ENCODE measurements at places on chromosomes 1 and 21. TPM values are rescaled to one million over a fixed set of nuclear protein-coding genes. Genes with fewer than 3 reads are reported as not detected.

DNA sequence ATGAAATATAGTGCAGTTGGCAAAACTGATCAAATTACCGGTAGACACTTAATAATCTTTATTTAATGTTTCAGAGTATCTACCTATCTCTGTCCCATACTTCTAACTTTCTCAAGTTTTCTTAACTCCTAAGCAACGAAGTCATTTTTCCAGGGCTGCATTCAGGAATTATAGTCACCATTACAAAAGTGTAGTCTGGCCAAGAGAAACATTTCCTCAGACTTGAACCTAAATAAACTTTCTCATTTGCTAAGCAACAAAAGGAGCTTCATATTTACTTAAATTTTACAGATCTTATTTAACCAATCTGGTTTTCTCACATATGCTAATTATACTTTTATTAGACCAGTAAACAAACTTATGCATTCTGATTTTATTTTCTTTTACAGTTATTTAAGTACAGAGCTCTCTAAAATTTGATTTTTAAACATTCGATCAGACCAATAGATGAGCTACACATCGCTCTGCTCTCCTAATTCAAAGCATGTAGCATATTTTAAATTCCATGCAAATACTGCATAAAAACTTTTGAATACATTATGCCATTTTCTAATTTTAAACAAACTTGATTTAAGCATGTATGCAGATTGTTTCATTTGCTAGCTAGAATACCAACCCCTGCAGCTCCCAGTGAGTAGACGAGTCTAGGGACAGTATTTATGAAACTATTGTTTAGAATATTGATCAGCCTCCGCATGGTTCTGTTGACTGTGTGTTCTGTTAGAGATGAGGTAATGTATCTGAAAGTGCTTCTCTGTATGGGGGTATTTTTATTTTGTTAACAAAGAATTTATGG is 201.4 kb downstream of the CHRM3 start:
- no peaks in the 10 kb centered on the region for H3K36me3 ChIP-seq
- peaks cover 23% of the 10 kb centered on the region for H3K4me1 ChIP-seq
- H3K4me3 ChIP-seq: no peak overlapping the region
- no peak overlapping the region for H3K27ac ChIP-seq
- no peaks in the 10 kb centered on the region for H3K27me3 ChIP-seq

- peak overlapping the region; percentile 10 for H3K27ac ChIP-seq
- peaks cover 5% of the 10 kb centered on the region for H3K36me3 ChIP-seq
- H3K27me3 ChIP-seq: no peaks in the 10 kb centered on the region
- H3K4me3 ChIP-seq: no peak overlapping the region
- H3K4me1 ChIP-seq: peaks cover 11% of the 10 kb centered on the region
- DNase-seq: no peak
These were observed 11.5 kb downstream of the TRIM46 start for GRCh38 chr1:155184835-155185782.

GRCh38 chr1:79323239-79324025 is 316.9 kb upstream of the ADGRL4 start:
- H3K4me3 ChIP-seq: no peak overlapping the region
- H3K27me3 ChIP-seq: no peaks in the 10 kb centered on the region
- no peak for DNase-seq
- no peaks in the 10 kb centered on the region for H3K36me3 ChIP-seq
- H3K27ac ChIP-seq: no peak overlapping the region
- no peaks in the 10 kb centered on the region for H3K4me1 ChIP-seq

DNA sequence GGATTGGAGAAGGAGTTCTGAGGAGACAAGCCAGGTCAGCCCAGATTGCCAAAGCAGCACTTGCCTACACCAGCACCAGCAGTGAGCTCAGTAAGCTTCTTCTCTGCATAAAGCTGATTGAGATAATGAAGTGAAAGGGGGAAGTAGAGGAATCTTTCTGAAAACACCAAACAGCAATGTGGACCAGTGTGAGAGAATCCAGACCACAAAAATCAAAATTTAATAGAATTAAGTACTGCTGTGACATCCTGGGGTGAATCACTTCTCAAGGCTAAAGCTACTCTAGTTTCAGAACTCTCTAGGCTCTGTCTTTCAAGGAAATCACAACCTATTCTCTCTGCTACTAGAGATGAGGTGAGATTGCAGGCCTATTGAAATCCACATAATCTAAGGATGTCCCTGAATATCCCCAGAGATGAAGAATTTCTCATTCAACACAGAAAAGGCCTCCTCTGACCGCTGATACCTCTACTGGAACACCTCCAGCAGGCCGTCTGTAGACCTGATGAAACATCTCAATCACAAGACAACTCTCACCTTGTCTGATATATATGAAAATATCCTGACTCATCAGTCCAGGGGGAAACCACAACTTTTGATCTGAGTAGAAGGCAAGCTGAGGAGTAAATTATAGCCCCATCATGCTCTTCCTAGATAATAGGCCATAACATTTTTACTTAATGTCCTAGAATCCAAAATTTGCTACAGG is at the start of gene FCRL4:
TSS of gene FCRL4 (minus strand) at position 127 of the 709 bp plus-strand sequence. CDS start 141 bp downstream, outside the sequence.
- H3K27me3 ChIP-seq: peaks cover 36% of the 10 kb centered on the region
- no peaks in the 10 kb centered on the region for H3K36me3 ChIP-seq
- no peak for DNase-seq
- no peak within 1 kb of the TSS for H3K4me3 ChIP-seq
- no peak within 1 kb of the TSS for H3K27ac ChIP-seq

DNA sequence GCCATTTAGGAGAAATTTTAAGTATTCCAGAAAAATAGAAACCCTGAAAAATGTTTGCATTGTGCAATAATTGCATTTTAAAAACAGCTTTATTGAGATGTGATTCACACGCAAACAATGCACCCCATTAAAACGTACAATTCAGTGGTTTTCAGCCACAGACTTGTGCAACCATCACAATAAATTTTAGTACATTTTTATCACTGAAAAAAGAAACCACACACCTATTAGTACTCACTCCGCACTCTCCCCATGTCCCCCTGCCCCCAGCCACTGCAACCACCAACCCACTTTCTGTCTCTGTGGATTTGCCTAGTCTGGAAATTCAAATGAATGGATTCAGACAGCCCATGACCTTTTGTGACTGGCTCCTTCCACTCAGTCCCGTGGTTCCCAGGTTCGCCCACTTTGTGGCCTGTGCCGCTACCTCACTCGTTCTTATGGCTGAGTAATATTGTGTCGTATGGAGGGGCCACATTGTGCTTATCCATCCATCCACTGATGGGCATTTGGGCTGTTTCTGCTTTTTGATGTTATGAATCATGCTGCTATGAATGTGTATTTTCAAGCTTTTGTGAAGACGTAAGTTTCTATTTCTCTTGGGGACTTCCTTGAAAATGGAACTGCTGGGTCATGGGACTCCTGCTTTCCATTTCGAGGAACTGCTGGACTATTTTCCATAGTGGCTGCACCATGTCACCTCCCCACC is 147.7 kb upstream of the ARHGEF16 start:
- H3K27me3 ChIP-seq: no peaks in the 10 kb centered on the region
- H3K4me3 ChIP-seq: no peak overlapping the region
- H3K4me1 ChIP-seq: no peaks in the 10 kb centered on the region
- no peak overlapping the region for H3K27ac ChIP-seq
- no peak for DNase-seq

- no peak overlapping the region for H3K27ac ChIP-seq
- H3K4me1 ChIP-seq: no peaks in the 10 kb centered on the region
- H3K36me3 ChIP-seq: no peaks in the 10 kb centered on the region
- H3K27me3 ChIP-seq: no peaks in the 10 kb centered on the region
- DNase-seq: no peak
These were observed 80.7 kb upstream of the KAZN start for GRCh38 chr1:14517841-14518180.

DNA sequence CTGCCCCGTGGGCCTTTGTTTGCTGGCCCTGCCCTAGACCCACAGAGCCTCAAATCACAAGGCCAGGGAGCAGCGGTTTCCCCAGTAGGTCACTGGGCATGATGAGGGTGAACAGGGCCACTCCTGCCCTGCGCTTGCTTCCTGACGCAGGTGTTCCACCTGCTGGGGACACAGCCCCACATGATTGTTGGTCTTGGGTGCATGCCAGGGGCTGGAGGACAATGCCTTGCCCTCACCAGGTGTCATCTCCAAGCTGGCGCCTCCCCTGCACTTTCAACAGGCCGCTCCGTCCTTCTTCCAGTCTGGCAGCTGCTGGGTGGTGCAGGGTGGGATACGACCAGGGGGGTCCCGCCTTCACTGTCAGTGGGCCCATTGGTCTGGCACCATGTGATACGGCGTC is 24.3 kb downstream of the IL10RB start:
- H3K4me3 ChIP-seq: no peak overlapping the region
- H3K27me3 ChIP-seq: no peaks in the 10 kb centered on the region
- DNase-seq: no peak
- no peaks in the 10 kb centered on the region for H3K4me1 ChIP-seq

GRCh38 chr1:37726751-37727585 is 34.7 kb downstream of the CDCA8 start:
- H3K27me3 ChIP-seq: peaks cover 36% of the 10 kb centered on the region
- H3K4me3 ChIP-seq: no peak overlapping the region
- no peaks in the 10 kb centered on the region for H3K36me3 ChIP-seq
- DNase-seq: no peak

- no peak overlapping the region for H3K4me3 ChIP-seq
- DNase-seq: no peak
- H3K4me1 ChIP-seq: no peaks in the 10 kb centered on the region
- no peaks in the 10 kb centered on the region for H3K36me3 ChIP-seq
- H3K27me3 ChIP-seq: peaks cover 37% of the 10 kb centered on the region
- H3K27ac ChIP-seq: no peak overlapping the region
These were observed 82.5 kb downstream of the EDEM3 start for GRCh38 chr1:184672013-184672726.

GRCh38 chr1:66606362-66607065 is 72.6 kb downstream of the SGIP1 start:
- no peaks in the 10 kb centered on the region for H3K36me3 ChIP-seq
- no peaks in the 10 kb centered on the region for H3K4me1 ChIP-seq
- H3K27ac ChIP-seq: no peak overlapping the region

- no peak for DNase-seq
- H3K4me1 ChIP-seq: peaks cover 21% of the 10 kb centered on the region
- peaks cover 30% of the 10 kb centered on the region for H3K27me3 ChIP-seq
These were observed 2.1 kb upstream of the FCRLB start for GRCh38 chr1:161719325-161719611.

DNA sequence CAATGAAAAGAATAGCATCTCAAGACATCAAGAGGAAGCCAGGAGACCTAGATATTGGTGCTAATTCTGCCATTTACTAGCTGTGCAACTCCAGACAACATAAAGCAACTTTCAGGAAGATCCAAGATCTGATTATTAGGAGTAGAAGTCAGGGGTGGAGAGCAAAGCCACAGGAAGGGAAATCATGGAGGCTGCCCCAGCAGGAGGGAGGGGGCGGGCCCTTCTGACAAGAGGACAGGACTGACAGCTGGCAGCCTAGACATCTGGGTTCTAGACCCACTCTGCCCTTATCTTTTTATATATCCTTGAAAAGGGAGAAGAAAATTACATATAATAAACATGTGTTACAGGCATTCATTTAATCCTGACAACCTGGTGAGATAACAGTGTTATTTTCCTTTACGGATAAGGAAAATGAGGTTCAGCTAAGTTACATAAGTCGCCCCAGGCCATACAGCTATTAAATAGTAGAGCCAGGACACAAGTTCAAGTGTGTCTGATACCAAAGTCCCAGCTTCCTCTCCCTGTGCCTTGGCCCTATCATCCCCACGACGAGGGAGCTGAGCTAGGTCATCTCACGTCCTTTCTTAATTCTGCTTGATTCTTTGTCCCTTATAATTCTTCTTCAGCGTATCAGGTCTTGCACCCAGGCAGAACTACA is 46.6 kb downstream of the ARHGEF11 start:
- no peaks in the 10 kb centered on the region for H3K36me3 ChIP-seq
- no peak overlapping the region for H3K4me3 ChIP-seq
- no peak overlapping the region for H3K27ac ChIP-seq

- no peak for DNase-seq
- H3K4me3 ChIP-seq: no peak overlapping the region
- no peak overlapping the region for H3K27ac ChIP-seq
- peaks cover 15% of the 10 kb centered on the region for H3K4me1 ChIP-seq
- peaks cover 16% of the 10 kb centered on the region for H3K27me3 ChIP-seq
These were observed 71.3 kb downstream of the GABPA start for GRCh38 chr21:25806060-25806459.

- H3K27ac ChIP-seq: no peak overlapping the region
- no peaks in the 10 kb centered on the region for H3K27me3 ChIP-seq
- H3K4me1 ChIP-seq: peaks cover 6% of the 10 kb centered on the region
- H3K4me3 ChIP-seq: no peak overlapping the region
- DNase-seq: no peak
These were observed 113.1 kb downstream of the FGGY start for GRCh38 chr1:59409986-59410385.

- no peak for DNase-seq
- H3K36me3 ChIP-seq: peaks cover 3% of the 10 kb centered on the region
These were observed 81.6 kb downstream of the CAMTA1 start for GRCh38 chr1:6866825-6867224.

GRCh38 chr1:86449103-86449502 is 19.6 kb upstream of the CLCA1 start:
- DNase-seq: no peak
- H3K4me3 ChIP-seq: no peak overlapping the region
- peaks cover 5% of the 10 kb centered on the region for H3K27me3 ChIP-seq
- H3K4me1 ChIP-seq: no peaks in the 10 kb centered on the region
- no peak overlapping the region for H3K27ac ChIP-seq

DNA sequence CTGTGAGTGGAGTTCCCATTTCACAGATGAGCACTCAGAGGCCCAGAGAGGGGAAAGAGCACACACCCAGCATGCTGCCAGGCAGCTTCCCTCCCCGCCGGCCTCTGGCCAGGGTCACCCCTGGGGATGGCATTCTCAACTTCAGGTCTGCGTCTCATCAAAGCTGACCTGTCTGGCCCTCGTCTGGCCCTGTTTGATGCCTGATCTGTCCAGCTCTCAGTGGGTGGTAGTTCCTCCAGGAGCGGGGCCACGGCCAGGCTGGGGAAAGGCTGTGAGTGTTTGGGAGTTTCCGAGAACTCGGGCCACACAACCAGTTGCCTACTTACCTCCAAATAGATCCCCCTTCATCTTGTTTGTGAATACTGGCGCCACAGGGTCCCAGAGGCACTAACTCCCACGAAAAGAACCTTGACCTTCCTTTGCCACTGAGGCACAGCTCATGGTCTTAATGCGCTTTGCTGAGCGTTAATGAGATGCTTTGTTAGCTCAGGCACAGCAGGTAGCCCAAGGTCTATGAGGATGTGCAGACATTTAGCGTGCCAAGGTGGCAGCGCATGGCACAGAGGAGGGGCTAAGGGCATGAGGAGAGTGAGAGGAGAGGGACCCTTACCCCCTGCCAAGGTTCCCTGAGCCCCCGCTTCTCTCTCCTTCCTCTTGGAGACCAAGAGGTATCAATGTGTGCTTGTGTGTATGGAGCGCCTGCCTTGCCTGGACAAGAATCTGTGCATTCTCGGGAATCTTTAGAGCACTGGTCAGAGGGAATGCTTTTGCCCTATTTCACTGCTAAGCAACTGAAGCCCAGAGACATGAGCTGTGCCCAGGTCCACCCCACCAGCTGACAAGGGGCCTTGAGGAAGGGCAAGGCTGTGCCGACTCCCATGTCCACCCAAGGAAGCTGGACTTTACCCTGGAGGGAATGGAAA is 61.2 kb downstream of the DISP3 start:
- H3K27me3 ChIP-seq: no peaks in the 10 kb centered on the region
- H3K4me3 ChIP-seq: no peak overlapping the region
- H3K27ac ChIP-seq: no peak overlapping the region

The FCRLB gene
- total RNA-seq: 1.1 TPM

The RYR2 gene
- 0.03 TPM for total RNA-seq

The OLIG2 gene
- not detected for total RNA-seq

The OR2G6 gene
- total RNA-seq: not detected

The ETV3L gene
- not detected for total RNA-seq

The FCRL2 gene
- total RNA-seq: not detected

The RNU1-2 gene
- total RNA-seq: 3,744 TPM

Data from activated CD8-positive, alpha-beta memory T cell treated with anti-CD3 and anti-CD28 coated beads, Interleukin-2, amount 10 ng/mL, durations not matched to agents 7 days and 5 days (primary cell).